ENCODE measurements at places on chromosomes 1 and 21.

- DNase-seq, result no peak
Measured at GRCh38 chr1:192626366-192627179, 9.4 kb upstream of the RGS13 start.

- no peak for DNase-seq
Measured at GRCh38 chr1:85264150-85264549, 4.7 kb upstream of the C1orf52 start.

- no peak for DNase-seq
Measured at GRCh38 chr1:67846538-67846937, 13.3 kb upstream of the GNG12 start.

- DNase-seq, result no peak
Measured at GRCh38 chr21:34974162-34974981, 74.7 kb downstream of the RUNX1 start.

DNA sequence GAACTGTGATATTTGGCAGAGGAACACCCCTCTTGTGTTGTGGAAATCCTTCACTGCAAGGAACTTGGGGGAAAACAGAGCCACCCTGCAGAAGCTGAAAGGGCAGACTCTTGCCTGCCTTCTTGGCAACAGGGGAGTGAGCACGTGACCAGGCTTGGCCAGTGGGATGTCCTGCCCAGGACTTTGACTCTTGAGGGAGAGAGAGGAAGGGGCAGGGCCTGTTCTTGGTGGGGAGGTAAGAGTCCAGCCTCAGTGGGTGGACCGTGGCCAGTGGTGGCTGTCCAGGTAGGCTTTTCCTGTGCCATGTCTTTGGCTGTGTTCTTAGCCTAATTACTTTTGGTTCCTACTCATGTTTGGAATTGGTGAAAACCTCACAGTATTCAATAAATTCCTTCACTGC lies 8.6 kb upstream of the AK2 start:
- no peak for DNase-seq

GRCh38 chr1:203359010-203359571 lies 8.2 kb upstream of the FMOD start:
- DNase-seq, result no peak

DNA sequence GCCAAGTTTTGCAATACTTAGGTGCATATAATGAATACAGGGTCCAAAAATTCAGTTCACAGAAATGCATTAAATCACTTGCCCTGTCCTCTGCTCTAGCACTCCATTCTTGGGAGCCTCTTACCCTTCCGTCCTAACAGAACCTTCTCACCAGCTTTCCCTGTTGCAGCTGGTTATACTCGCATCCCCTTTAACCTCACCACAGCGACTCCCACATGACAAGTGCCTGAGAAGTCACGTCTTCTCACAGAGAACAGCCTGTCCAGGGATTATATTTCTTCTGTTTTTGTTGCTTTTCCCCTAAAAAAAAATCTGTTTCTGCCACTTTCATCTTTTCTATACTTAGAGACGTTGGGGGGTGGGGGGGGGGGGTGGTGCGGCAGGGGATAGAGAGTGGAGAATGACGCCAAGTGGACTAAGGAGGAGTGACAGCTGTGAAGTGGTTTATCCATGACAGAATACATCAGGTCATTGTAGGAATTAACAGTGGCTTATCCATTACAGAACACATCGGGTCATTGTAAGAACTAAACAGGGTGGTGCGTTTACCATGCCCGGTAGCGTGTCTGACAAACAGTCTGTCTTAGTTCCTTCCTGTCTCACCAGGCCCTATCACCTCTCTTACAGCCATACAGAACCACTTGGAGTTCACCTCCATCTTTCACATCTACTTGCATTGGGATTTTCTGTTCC lies 117.6 kb downstream of the UBE2U start:
- DNase-seq, result no peak

DNA sequence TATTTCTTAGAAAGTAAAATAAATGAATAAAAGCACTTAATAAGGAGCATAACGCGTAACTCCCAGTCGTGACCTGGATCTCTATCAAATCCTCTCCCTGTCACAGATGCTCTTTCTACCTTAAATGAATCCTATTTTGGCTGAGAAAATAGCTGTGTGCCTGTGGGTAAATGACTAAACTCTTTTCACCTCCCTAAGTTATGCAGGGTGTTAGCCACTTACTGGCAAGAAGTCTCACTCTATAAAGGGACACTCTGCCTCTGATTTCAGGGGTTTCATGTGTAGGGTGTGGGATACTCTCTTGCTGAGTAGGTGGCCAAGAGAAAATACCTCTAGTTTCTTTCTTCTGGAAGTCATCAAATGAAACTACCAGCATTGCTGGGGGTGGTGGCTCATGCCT lies 24.3 kb upstream of the PPP1R15B start:
- DNase-seq, result no peak

DNA sequence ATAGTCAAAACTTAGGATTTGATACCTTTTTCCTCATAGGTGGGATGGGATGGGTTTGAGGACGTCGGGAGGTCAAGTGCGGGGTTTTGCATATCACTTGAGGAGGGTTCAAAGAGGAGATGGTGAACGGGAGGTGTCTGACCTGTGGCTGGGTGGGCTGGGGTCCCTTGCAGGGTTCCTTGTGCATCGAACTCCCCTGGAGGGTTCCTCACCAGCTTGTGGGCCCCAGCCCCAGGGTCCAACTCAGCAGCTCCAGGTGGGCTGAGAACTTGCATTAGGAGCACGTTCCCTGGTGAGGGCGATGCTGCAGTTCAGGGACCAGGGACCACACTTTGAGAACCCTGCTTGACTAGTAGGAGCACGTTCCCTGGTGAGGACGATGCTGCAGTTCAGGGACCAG lies 23.2 kb downstream of the TRPM2 start:
- no peak for DNase-seq

Measured in RWPE2 (cell line).